H4 (cell line): ENCODE measurements at places on chromosomes 3 and 15. TPM values are rescaled to one million over a fixed set of nuclear protein-coding genes. Genes with fewer than 3 reads are reported as not detected.

DNA sequence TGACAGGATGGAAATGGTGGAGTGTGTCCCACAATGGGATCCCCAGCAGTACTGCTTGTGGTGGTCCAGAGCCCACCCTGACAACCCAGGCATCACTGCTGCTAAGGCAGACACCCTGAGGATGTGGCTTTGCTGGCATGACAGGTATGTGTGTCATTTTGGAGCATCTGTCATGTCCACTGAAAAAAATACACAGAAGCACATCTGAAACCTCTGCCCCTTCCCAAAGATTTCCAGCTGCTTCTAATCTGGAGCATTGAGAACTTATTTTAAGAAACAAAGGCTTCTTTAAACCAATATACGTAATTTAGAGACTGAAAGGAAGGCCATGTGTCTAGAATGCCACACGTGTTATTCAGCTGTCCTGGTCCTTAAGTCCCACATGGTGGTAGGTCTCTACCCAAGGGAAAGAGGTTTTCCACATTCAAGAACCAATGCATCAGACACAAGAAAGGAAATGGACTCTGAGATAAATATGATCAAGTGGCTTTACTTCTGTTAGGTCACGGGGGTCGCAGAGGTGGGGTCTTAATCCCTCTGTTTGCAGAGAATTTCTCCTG, 88.3 kb downstream of the PDZRN3 start:
- DNase-seq: no peak

GRCh38 chr3:23073724-23074305, 129.3 kb upstream of the UBE2E2 start:
- no peak for DNase-seq

DNA sequence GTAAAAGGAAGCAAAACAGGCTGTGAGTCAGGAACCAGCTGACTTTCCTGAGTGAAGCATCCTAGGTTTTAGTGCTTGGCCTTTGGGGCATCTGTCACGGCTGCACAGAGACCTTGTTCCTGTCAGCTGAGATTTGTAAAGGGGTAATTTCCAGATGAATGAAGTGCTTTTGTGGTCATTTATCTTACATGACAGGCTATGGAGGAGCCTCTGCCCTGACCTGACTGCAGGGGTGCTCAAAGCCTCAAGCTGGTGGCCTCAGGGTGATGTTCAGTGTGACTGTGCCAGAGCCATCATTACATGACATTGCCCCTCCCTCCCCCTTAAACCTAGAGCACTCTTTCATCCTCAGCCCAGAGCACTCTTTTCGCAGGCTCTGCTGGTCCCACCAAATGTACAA, 132.5 kb downstream of the ARNT2 start:
- no peak for DNase-seq

DNA sequence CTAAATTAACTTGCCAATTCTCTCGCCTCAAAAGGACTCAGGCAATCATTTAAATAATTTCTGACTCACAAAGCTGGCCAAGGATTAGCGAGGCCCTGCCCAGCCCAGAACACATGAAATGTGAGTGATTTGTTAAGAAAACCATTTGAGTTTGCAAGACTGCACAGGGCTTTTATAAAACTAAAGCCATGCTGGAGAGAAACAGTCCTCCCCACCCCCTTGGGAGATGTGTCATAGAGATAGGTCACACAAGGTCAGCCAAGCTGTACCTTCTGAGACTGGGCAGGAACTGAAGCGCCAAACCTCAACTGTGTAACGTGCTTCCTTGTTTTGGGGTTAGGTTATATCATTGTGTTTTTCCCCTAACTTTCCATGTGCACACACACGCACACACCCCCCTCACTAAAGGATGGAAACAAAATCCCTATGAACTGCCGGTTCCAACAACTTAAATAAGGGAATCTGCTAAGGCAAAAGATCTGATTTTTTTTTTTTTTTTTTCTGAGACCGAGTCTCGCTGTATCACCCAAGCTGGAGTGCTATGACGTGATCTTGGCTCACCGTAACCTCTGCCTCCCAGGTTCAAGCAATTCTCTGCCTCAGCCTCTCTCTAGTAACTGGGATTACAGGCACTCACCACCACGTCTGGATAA, 8.1 kb downstream of the SPATA12 start:
- DNase-seq: peak; percentile 33

DNA sequence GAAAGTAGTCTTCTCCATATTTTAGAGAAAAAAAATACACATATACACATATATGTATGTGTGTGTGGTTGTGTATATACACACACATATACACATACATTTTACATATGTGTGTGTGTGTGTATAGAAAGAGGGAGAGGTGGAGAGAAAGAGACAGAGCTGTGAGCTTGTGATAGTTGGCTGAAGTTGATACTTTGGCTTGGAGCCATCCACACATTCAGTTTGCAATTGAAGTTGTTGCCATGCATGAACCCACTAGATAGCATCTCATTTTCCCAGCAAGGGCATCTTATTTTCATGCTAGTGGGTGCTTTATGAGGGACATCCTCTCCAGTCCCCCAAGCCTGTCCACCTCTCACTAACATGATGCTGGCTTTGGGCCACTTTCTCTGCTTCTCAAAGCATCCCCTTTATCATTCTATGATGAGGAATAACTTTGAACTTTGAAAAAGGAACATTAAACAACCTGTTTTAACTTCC, 228.6 kb downstream of the ZNF621 start:
- no peak for DNase-seq

GRCh38 chr15:27214961-27215360, 244.0 kb downstream of the GABRG3 start:
- no peak for DNase-seq

DNA sequence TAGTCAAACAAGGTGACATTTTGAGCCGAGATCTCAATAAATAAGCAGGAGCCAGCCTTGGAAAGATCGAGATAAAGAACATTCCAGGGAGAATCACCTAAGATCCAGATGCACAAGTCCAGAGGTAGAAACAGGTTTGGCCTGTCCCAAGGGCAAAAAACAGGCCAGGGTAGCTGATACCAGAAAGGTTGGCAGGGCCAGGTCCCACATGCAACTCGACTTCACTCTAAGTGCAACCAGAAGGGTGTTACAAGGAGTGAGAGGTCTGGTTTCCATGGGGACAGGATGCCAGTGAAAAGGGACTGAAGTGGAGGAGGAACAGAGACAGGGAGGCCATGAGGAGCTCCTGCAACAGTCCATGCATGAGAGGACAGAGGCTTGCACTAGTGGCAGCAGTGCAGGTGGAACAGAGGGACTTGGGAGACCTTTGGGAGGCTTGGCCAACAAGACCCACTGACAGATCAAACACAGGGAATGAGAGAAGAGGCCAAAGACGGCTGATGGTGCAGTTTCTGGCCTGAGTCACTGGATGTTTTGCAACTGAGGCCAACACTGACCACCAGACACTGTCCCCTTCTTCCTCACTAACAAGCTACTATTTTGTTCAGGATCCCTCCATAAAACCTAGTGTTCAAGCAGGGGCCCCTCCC, 5.2 kb downstream of the TPRA1 start:
- DNase-seq: no peak

- DNase-seq: no peak
These were observed 55.9 kb downstream of the ARHGAP31 start for GRCh38 chr3:119350114-119350513.

TGM4 gene
- total RNA-seq: 1.2 TPM in 1 of 2 replicates, not detected in the other

CYP8B1 gene
- total RNA-seq: not detected in 2 replicates

MME gene
- 8.4 and 16.0 TPM in 2 replicates for total RNA-seq

IGSF10 gene
- total RNA-seq: under 0.01 and 0.77 TPM in 2 replicates
